ENCODE measurements at places on chromosomes 4 and X.

DNA sequence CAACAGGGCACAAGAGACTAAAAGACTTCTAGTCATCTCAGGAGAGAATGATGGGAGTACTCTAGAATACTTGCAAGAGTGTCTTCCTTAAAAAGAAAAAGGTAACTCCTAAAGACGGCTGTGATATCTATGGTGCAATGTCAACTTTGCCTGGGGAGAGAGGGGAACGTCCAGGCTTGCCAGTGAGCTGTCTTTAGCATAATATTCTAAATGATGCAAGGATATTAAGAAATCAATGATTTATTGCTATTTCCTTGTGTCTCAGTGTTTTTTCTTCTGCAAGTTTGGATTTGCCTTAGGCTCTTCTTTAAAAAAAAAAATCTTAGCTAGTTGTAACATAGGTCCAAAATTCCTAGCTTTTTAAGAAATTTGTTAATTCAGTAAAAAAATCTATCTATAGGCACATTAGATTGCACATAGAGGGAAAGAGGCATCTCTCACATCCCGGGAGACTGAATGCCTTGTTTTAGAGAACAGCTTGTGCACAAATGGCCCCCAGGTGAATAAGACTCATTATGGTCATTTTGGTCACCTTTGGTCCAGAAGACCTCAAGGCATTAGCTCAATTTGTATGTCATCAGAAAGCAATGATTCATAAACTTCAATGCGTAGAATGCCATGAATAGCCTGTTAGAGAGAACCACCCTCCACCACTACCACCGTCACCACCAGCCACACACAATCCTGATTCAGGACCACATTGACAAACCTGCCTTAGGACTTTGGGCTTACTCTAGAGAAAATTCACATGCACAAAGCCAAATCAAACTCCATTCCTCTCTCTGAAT, 104.1 kb downstream of the PALLD start:
- no peak for DNase-seq

- DNase-seq = no peak
Observed at GRCh38 chr4:173057442-173057841, 111.2 kb upstream of the GALNT7 start.

DNA sequence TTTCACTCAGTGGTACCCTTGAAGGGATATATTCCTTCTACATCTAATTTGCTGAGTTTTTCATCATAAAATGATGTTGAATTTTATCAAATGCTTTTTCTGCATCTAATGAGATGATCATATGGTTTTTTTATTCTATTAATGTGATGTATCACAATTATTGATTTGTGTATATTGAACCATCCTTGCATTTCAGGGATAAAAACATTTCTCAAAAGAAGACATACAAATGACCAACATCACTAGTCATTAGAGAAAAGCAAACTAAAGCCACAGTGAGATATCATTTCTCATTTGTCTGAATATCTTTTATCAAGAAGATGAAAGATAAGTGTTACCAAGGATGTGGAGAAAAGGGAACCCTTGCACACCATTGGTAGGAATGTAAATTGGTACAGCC, 65.7 kb upstream of the MXD4 start:
- DNase-seq = no peak

- no peak for DNase-seq
Observed at GRCh38 chrX:22310779-22311178, 38.1 kb downstream of the CBLL2 start.

DNA sequence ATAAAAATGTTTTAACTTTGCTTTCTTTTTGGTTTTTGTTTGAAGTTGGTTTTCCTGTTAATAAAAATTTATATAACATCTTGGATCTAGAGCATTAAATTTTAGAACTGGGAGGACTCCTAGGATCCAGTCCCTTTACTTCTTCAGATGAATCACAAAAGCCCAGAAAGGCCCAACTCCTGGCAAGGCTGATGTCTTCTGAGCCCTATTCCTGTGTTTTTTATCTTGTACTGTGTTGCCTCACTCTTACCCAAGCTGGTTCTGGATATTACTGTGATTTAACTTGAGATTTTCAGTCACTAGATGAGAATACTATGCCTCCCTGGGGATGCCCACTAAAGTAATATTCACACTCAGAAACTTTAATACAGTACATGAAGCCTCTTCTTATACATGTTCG, 127.1 kb upstream of the GALNT7 start:
- DNase-seq = no peak

- DNase-seq = no peak
Observed at GRCh38 chr4:184693056-184693455, 40.8 kb downstream of the CENPU start.

DNA sequence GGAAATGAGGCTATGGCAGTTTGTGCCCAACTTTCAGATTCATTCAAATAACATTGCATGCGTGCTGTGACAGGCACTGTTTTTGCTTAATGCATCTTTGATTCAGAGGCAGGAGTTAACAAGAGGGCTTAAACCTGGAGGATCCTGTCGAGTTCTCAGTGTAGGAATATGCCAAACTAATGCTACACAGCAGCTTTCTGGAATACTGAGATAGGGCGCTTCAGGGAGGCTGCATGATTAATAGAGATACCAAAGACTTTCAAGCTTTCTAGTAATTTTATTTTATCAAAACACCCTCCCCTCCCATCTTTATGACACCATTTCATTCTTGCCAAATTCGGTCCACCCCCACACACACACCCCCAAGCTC, 636 bp upstream of the TIMM8A start:
- no peak for DNase-seq

DNA sequence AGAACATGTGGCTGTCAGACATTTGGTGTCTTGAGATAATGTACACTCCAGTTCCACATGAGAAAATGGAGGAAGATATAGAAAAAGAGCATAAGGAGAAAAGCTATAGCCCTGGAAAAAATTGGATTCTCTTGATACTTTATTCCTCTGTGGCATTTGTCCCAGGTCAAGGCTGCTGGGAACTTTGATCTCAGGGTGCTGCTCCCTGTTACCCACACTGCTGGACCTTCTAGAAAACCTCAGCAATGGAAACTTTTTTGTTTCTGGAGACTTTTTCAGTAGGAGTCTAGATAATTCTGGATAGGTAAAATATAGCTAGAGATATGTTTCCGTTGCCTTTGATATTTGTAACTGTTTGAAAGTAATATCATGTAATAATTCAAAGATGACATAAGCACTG, 11.1 kb downstream of the ADH1C start:
- no peak for DNase-seq

GRCh38 chr4:2842687-2843262, 869 bp upstream of the ADD1 start:
- no peak for DNase-seq

DNA sequence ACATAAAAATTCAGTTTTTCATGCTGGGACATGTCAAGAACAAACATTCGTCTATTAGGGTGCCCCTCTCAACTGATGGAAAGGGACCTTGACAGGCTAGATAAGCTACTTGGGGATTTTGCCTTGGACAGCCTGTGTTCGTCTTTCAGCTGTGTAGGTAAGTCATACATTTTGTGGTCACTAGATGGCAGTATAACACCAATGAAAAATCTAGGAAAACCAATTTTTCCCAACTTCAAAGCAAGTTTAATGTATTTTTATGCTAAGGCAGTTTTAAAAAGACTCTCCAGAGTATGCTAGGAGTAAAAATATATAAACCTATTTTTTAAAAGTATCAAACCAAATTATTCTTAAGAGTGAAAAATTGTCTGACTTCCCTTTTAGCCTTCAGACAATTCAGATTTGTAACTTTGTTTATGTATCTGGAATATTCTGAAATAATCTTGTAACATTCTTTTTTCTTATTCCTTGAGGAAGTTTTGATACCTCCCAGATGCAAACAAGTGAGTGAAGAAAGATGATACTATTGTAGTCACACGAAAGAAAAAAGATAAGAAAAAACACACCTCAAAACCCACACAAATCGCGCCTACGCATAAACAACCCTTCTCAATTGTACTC, 158.3 kb downstream of the CPE start:
- no peak for DNase-seq

DNA sequence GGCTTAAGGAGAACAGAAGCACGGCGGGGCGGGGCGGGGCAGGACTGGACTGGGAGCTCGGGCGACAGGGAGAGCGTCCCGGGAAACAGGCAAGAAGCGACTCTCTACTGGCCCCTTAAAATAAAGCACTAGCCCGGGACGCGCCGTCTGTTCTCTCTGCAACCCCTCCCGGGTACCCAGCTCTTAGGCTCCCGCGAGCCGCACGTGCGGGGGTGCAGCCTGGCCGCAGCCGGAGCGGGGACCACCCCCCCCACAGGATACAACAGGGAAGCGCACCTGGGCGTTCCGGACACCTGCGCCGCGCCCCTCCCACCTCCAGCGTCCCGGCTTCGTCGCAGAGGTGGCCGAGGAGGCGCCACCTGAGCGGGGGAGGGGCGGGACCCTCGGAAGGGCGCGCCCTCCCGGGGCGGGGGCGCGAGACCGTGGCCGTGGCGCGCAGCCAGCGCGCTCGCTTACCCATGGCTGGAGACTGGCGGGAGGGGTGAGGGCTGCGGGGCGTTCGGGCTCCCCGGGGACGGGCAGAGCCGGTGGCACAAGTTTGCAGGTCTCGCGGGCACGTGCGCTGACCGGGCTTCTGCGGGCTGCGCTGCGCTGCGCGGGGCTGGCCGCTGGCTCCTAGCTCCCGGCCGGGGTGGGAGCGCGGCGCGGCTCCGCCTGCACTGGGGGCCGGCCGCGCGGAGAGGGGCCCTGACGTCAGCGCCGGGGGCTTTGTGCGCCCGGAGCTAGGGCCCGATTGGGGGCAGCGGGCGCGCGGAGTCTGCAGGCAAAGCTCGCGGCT, 91.5 kb downstream of the GEMIN8 start:
- DNase-seq = peak; percentile 55

All from activated CD8-positive, alpha-beta memory T cell treated with anti-CD3 and anti-CD28 coated beads for 24 hours (primary cell).